ENCODE measurements at places on chromosomes 7 and 10.

DNA sequence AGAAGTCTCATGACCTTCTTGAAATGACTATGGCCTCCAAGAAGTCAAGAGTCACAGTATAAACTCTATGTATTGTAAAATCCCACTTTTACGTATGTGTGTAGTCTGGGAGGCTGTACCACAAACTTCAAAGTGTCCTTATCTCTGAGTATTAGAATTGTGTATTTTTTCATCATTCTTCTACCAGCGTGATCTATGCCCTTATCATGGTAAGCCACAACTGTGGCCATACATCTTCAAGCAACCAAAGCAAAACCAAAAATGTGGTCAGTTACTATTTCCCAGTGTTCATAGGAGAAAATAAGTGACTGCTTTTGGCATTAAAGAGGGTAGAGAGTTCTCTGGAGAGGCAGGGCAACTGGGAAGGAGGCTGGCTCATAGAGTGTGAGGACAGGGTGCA, 42.8 kb downstream of the SPOCK2 start:
- no peak for DNase-seq

- peak; percentile 25 for DNase-seq
Observed at GRCh38 chr10:117631276-117632145, 89.0 kb downstream of the EMX2 start.

GRCh38 chr10:110404825-110405224, 92.9 kb upstream of the DUSP5 start:
- DNase-seq: no peak

- DNase-seq: no peak
Observed at GRCh38 chr7:114973147-114973546, 51.3 kb downstream of the MDFIC start.

DNA sequence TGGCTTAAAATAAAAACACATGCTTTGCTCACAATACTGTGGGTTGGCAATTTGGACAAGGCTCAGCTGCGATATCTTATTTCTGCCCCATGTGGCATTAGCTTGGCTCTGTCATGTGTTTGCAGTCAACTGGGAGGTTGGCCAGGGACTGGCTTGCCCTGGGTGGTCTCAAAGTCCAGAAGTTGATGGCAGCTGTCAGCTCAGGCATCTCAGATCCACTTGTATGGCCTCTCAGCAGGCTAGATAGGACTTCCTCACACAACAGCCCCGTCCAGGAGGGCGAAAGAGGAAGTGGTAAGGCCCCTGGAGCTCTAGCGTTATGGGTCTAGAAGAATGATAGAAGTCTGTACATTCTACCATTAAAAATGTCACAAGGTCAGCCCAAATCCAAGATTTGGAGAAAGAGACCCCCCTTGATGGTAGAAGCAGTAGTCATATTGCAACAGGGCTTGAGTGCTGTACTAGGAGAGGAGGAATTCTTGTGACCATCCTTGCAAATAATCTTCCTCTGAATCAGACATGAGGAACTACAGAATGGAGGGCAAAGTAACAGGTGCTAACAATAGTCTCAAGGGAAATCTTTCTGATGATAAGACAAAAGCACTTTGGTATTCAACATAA, 166.2 kb downstream of the FAM107B start:
- DNase-seq: no peak

DNA sequence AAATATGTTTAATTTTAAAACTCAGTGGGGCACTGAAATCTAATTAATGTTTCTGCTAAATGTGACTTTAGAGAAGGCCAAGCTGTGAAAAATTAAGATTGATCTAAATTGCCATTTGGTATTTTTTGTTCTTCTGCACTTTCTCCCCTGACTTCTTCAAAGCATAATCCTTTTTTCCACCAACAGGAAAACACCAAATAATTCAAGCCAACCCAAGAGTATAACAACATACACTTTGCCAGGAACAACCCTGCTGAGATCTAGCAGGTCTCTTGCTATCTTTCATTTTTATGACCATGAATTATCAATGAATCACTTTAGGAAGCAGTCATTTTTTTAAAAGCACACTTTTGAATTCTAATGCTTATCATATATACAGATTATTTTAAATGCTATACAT, 100.1 kb downstream of the USP6NL start:
- DNase-seq: no peak

DNA sequence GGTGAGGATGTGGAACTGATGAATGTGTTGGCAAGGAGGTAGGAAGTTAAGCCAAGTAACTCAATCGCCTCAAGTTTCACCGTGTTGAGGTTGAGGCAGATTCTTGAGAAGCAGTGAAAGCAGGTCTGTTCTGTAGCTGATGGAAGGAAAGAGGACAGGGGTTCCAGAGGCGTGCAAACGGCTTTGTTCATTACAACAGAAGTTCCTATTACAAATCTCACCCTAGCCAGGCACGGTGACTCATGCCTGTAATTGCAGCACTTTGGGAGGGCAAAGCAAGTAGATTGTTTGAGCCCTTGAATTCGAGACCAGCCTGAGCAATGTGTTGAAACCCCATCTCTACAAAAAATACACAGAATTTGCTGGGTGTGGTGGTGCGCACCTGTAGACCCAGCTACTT, 36.9 kb upstream of the PTF1A start:
- no peak for DNase-seq

DNA sequence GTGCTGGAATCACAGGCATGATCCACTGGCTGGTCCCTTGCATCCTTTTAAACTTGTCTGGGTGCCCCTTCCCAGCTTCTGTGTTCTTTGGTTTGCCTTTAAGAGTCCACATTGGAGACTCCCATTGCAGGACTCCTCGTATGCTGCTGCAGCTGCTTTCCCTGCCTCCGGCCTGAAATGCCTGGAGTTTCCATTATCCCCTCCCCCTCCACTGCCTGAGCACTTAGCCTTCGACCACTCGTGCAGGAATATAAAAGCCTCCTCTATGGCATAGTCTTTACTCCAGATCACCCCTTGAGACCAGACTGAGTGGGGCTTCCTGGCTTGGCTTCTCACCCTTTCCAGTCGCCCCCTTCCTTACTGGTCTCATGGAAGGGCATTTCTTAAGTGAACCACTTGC, 80.2 kb downstream of the RHOBTB1 start:
- DNase-seq: no peak

- no peak for DNase-seq
Observed at GRCh38 chr10:132532179-132532578, 5.4 kb upstream of the INPP5A start.

DNA sequence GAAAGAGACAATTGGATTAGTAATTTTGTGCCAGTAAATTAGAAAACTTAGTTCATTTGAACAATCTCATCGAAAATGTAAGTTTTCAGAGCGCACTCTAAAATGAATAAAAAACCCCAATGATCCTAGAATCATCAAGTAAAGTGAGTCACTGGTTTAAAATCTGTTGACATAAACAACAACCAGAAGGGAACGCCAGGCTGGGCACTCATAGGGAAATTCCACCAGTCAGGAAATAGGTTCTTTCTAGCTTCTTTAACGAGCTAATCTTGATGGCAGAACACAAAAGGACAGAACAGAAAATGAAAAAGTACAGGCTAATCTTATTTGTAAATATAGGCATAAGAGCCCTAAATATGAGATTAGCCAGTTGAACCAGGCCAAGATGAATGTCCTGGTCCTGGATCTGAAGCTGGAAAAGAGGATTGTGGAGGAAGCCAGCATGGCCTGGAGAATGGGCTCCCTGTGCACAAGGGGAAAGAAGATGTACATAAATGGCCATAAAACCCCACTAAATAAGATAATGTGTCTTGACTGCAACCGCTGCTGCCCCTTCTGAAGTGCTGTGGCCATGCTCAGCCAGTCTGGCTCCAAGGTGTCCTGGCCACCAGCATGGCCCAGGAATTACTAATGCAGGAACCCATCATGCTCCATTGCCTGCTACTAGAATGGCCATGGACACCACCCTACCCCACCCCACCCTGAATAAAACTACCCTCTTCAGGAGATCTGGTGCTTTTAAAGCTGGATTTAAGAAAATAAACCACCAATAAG, 114.0 kb downstream of the WDFY4 start:
- no peak for DNase-seq

DNA sequence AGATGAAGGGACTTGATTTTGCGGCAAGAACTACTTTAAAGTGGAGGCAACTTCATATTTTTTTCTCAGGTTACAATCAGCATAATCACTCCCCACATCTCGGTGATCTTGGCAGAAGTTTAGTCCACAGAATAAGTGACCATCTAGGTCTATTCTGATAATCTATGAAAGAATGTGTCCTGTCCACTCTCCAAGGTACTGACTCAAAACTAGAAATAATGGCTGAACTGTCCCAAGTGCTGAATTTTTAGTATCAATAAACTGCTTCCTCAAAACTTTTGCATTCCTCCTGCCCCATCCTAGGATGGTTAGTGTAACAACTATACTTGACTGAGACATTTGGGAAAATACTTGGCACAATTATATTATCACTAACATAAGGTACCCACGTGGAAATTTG, 10.9 kb upstream of the CHRM2 start:
- DNase-seq: no peak

GRCh38 chr7:133331861-133332260, 79.0 kb downstream of the EXOC4 start:
- no peak for DNase-seq

GRCh38 chr10:117000580-117000979, 4.4 kb downstream of the SHTN1 start:
- no peak for DNase-seq

- DNase-seq: no peak
Observed at GRCh38 chr7:42690794-42691639, 220.9 kb downstream of the C7orf25 start.

GRCh38 chr7:12993025-12993424, 305.6 kb downstream of the ARL4A start:
- DNase-seq: no peak

GRCh38 chr10:104582602-104582951, 58.5 kb upstream of the SORCS3 start:
- no peak for DNase-seq

DNA sequence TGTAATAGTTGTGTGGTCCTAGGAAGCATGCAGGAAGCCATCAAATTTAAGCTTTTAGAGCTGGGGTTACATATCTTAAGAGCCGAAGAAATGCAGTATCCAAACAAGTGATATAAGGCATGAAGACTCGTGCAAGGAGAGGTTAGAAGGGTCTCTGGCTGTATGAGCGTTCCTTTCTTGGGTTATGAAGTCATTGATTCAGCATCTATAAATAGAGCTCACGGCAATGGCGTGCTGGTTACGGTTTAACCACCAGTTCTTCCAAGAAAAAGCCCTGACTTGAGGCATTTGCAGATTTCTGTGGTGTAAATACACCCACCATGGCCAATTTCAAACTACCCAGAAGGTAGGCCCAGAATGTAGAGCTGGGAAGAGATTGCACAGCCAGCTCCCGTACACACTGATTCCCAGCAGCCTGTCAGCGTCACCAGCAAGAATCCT, 72.0 kb upstream of the KAT6B start:
- DNase-seq: no peak

GRCh38 chr10:33461295-33461640, 126.8 kb upstream of the NRP1 start:
- no peak for DNase-seq

DNA sequence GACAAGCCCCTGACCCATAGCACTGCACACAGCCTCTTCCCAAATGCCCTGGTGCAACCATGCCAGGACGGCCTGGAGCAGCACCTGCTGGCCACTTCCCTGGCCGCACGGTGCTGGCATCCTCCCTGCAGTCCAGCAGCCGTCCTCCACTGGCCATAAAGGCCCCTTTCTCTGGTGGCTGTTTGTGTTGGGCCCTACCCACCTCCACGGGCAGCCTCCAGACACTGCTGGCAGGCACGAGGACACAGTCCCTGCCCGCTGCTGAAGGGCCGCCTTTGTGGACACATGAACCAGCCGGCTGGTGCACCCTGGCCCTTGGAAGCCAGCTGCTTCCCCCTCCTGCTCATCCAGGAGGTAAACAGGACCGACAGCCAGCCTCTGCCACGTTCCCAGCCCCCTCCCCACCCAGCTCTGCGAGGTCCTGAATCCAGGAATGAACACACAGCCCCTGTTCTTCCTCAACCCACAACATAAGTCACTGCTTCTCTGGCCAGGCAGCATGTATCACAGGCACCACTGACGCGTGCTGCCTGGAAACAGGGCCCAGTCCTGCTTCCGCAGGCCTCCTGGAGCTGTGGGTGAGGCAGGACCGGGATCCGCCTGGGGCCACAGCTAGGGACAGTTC, 43.8 kb downstream of the SPOCK2 start:
- DNase-seq: peak; percentile 56

DNA sequence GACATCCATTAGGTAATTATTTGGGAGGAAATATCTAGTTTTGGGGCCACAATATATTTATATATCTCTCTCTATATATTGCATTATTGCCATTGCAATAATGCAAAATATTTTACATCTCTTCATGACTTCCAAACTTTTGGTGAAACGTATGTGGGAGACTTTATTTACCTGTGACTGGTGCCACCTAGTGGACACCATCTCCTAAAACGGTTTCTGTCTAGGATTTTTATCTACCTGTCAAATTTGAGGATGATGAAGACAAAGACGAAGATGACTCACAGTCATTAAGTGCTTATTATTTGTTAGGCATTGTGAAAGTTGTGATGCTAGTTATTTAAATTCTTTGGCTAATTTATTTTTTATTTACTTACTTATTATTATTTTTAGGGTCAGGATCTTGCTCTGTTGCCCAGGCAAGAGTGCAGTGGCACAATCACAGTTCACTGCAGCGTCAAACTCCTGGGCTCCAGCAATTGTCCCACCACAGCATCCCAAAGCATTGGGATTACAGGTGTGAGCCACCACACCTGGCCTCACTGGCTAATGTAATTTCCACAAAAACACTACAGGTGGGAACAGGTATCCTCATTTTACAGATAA, 18.7 kb upstream of the CBLL1 start:
- no peak for DNase-seq

GRCh38 chr7:81500631-81501030, 269.2 kb downstream of the HGF start:
- DNase-seq: no peak

DNA sequence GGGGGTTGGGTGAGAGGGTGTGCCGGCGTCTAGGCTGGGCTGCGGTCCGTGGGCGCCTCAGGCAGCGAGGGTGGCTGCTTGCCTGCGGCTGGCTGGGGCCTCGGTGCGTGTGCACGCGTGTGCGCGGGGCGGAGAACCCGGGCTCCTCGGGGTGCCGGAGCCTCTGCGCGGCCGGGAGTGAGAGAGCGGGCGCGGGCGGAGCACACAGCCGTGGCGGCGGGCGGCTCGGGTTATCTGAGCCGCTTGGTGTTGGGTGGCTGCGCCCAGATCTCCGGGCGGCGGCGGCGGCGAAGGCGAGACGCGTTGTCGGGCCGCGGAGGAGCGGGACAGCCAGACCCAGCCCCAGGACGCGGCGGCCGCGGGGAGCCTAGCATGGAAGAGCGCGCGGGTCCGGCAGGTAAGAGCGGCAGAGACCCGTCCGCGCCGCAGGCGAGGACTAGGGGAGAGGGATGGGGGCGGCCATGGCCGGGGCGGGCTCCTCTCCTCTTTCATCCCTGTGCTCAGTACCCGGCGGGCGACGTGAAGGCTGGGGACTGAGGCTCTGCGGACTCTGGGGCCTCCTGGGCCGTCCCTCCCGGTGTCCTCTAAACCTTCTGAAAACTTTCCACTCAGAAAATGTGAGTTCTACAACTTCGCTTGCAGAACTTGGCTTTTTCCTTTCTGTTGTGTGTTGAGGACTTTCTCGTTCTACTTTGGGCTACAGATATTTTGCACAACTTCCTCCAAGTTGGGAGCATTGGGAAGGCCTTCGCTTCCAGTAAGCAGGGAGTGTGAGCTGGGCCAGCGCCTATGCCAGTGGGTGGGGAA, 9.8 kb upstream of the PAX2 start:
- no peak for DNase-seq

- no peak for DNase-seq
Observed at GRCh38 chr10:130483691-130484467, 347.7 kb downstream of the GLRX3 start.
